ENCODE measurements at places on chromosomes 4 and X. TPM values are rescaled to one million over a fixed set of nuclear protein-coding genes. Genes with fewer than 3 reads are reported as not detected.

EDNRA gene
- 9.7 TPM for total RNA-seq

CENPI gene
- total RNA-seq: 2.7 TPM

DOCK11 gene
- total RNA-seq: 27.9 TPM

EPHA5 gene
- total RNA-seq: 10.4 TPM

RPS6KA6 gene
- 13.1 TPM for total RNA-seq

LIMCH1 gene
- 12.9 TPM for total RNA-seq

RNF128 gene
- total RNA-seq: not detected

DNA sequence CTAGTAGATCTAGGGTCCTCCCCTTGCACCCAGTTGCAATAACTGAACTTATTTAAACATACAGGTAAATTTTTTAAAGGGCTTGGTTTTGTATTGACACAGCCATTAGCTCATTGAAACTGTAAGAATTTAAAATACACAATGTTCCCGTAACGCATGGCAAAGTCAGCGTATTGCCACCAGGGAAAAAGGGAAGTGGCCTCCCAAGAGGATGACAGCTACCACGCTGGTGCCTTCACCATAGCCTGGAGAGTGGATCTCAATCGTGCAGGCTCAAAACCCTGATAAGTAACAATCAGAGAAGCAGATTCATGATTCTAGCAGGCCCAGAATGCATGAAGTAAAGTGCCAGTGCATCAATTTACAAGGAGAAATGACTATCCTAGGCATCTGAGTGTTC lies 49.4 kb upstream of the RELL1 start:
- no peak for DNase-seq

- DNase-seq: no peak
Observed at GRCh38 chrX:97638621-97639020, 754.9 kb downstream of the RPA4 start.

- no peak for DNase-seq
Observed at GRCh38 chr4:95268819-95269565, 279.8 kb downstream of the UNC5C start.

- no peak for DNase-seq
Observed at GRCh38 chrX:34956916-34957315, 14.3 kb downstream of the FAM47B start.

GRCh38 chr4:88981993-88982392 lies 75.0 kb downstream of the FAM13A start:
- DNase-seq: no peak

- no peak for DNase-seq
Observed at GRCh38 chr4:53476232-53477037, 99.0 kb downstream of the FIP1L1 start.

DNA sequence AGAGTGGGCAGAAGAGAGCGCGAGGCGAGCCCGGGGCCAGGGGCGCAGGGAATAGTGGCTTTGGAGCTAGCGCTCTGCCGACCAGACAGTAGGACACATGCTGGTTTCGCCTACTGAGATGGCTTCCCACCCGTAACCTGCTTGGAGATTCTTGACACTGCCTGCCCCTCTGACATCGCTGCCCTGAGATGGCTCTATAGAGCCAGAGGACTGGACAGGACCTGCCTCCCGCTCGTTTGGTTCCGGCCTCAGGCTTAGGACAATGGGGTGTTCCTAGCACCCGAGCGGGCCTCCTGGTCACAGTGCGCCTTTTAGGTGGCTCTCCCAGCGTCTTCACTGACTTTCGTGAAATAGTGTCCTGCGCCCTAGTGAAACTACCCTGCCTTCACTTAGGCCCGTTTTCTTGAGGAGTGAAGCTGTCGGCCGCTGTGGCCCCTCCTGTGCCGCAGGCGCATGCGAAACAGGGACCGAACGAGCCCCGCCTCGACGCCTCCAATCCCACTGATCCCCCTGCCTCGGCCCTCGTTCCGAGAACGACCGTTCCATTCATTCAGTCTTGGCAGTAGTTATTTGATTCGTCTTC lies 608 bp downstream of the TAF1 start:
- peak; percentile 21 for DNase-seq

DNA sequence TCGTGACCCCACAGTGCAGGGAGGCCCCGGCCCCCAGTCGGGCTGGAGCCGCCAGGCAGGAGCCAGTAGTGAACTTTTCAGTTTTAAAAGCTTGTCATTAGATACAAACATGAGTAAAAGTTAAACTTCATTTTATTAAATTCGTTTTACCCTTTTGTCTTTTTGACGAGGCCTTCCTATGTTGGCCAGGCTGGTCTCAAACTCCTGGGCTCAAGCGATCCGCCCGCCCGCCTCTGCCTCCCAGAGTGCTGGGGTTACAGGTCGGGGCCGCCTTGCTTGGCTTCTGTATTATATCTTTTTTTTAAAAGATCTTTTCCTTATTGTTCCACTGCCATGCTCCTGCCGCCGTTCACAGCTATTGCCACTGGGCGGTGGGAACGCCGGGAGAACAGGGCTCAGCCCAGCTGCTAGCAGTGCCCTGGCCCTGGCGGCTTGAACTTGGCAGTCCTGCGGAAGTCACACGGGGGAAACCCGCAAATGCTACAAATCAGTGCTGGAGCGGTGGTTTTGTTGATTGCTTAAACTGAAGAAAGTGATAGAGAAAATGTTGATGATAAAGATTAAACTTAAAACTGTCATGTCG lies 968 bp upstream of the NELFA start:
- DNase-seq: no peak

DNA sequence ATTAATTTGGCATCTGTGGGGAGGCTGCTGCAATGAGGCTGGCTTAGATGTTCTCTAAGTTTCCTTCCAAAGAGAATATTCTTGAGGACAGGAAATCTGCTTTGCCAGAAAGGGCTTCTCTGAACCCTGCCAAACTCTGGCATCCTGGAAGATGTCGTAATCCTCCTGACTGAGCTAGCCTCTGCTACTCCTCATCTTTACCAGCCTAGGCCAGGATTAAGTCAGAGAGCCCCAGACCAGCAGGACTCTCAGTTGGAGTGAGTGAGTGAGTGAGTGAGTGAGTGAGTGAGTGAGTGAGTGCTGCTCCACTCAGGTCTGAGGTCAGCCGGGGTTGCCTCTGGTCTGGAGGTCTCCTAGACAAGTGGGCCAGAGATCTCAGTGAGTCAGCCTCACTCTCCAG lies 104.9 kb upstream of the SOD3 start:
- DNase-seq: no peak

DNA sequence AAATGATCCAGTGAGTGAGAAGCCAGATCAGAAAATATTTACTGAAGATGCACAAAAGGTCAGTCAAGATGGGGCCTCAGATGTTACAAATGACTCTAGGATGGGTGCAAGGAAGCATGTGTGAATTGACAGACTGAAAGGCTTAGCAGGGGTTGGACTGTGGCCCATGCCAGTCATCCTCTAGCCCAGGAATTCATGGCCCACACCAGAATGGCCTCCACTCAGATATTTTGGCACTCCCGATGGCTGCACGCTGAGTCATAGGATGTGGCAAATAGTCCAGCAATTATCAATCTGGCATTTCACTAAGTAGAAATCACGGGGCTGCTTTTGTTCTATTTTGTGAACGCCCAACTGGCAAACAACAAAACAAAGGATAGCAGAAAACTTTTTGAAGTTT lies 406.5 kb downstream of the IQCM start:
- no peak for DNase-seq

- DNase-seq: no peak
Observed at GRCh38 chrX:154458116-154458953, at the start of gene PLXNA3. Gene PLXNA3, plus strand, starts transcription at chrX:154458281. Its CDS starts 1,903 bp downstream, at chrX:154460184.

DNA sequence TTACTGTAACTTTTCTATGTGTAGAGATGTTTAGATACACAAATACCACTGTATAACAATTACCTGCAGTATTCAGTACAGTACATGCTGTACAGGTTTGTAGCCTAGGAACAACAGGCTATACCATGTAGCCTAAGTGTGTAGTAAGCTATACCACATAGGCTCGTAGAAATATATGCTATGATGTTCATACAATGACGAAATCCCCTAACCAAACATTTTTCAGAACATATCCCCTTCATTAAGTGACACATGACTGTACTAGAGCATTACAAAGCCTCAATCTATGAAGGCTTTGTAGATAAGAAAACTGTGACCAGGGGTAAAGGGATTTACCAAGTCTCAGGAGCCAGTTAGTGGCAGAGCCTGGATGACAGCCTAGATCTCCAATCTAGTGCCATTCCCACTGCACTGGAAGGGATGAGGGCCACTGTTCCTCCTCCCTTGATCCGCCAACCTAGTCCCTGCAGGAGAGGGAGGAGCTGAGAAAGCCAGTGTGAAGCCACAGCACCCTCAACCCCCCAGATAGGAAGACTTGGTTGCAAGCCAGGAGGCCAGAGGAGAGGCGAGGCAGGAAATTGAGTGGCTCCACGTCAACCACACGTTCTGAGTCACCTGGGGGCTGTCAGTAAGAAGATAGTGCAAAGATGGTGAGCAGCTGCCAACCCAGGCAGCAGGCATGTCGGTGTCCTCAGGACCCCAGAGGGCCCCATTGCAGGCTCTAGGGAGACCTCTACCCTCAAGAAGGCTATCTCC lies 227.7 kb downstream of the BCOR start:
- no peak for DNase-seq

GRCh38 chrX:136643243-136643642 lies 4.7 kb upstream of the CD40LG start:
- DNase-seq: no peak

- no peak for DNase-seq
Observed at GRCh38 chr4:121273191-121273590, 107.6 kb downstream of the QRFPR start.

- no peak for DNase-seq
Observed at GRCh38 chrX:40952855-40953254, 132.4 kb upstream of the USP9X start.

DNA sequence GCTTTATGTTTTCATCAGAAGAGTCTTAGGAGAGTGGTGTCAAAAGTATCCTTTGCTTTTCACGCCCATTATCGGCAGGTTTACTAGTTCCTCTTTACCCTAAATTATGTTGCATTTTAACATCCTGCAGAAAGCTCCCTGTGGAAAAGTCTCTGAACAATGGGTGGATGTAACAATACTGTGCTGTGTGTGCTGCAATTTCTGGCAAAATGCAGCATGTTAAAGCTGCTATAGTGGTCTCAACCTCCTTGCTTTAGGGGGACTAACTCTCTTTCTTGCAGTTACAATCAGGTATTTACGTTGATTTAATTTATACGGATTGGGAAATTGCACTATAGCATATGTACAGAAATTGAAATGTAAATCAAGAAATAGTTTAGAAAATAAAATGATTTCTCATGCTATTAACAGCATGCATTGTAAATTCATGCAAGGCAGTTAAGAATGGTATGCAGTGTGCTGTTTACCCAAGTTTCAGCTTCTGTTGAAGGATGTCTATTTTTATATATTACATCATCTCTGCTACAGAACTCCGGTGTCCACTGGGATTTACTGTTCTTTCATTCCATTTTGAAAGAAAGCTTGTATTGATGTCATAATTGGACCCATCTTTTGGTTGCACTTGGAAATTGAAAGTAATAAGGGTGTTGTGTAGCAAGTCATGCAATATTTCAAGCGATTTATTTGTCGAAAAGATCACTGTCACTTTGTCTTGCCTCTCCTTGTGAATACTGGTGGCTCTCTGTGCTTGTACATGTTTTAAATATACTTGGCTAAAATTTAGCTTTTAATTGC lies 145.7 kb downstream of the RAPGEF2 start:
- no peak for DNase-seq

DNA sequence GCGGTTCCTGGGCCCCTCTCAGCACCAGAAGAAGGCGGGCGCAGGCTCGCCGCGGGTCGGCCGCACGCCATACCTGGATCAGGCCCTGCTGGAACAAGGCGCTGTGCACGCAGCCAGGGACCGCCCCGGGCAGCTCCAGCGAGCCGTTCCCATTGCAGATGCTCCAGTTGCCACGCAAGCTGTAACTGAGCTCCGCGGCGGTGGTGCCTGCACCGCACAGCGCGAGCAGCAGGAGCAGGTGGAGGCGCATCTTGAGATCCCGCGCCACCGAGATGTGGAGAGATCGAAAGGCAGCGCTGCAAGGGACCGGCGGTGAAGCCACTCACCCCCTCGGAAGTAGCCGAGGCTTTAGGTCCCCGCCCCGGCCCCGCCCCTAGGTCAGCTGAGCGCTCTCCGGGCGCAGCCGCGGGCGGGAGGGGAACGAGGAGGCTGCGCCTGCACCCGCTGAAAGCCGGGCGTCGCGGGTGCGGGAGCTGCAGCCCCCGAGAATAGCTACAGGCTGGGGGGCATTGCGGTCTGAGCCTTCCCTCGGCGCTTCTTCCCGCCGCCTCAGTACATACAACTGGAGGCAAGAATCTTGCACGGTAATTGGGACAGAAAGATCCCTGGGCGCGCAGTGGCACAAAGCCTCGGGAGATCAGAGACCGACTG lies at the start of gene MANBA:
Gene MANBA, minus strand, starts transcription at position 324 of the 651 bp plus-strand sequence. Its CDS starts 74 bp downstream, at position 250.
- DNase-seq: peak; percentile 73

- no peak for DNase-seq
Observed at GRCh38 chr4:161404346-161405110, 759.3 kb downstream of the FSTL5 start.

GRCh38 chr4:16916719-16917337 lies 18.4 kb upstream of the LDB2 start:
- no peak for DNase-seq

- DNase-seq: peak; percentile 16
Observed at GRCh38 chr4:174521800-174522182, 497 bp downstream of the HPGD start.

DNA sequence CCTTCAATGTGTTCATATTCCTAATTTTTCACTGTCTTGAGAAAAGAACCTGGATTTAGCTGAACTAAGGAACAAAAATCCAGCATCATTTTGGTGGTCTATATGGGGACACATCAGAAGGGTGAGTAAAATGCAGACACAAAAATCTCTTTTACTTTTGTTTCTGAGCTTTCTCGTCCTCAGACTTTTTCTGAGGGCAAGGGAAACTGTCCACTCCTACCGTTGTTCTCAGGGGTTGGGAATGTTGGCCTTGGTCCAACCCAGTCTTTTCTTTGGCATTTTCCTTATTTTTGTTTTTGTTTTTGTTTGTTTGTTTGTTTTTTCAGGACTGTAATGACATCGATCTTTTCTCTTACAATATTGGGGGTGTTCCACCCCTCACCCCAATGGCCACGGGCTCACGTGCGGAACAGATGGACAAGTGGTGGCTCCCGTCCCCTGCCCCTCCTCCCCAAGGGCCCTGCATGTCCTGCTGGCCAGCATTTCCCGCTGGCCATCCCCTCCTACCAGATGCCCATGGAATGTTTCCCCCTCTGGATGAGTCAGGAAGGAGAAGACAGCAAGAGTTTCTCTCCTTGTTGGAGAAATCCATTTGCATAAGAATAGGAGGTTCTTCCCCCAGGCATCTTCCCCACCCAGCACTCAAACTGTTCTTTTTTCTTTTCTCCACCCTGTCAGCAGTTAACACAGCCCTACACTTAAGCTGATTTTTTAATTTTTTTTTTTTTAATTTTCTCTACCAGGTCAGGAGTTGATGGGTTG lies 305.4 kb upstream of the NDST4 start:
- no peak for DNase-seq

Measured in uterus (tissue), 4 donors.